ENCODE measurements at places on chromosomes 4 and X.

DNA sequence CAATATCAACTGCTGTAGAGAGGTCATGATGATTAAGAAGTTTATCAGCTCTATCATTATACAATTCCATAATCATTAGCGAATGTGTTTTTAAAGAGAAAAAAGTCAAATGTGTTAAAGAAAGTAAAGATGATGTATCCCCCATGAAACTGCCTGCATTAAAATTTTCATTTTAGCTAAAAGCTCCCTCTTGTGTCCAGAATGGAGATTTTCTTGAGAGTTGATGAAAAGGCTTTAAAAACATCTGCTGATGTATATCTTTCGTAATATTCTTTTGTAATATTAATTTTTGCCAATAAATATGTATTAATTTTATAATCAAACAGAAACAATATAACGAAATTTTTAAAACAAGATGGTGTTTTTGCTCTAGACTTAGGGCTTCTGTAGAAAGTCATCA lies 52.1 kb upstream of the LHFPL1 start:
- DNase-seq, result no peak

- no peak for DNase-seq
Observed at GRCh38 chr4:24850674-24851073, 55.3 kb downstream of the SOD3 start.

DNA sequence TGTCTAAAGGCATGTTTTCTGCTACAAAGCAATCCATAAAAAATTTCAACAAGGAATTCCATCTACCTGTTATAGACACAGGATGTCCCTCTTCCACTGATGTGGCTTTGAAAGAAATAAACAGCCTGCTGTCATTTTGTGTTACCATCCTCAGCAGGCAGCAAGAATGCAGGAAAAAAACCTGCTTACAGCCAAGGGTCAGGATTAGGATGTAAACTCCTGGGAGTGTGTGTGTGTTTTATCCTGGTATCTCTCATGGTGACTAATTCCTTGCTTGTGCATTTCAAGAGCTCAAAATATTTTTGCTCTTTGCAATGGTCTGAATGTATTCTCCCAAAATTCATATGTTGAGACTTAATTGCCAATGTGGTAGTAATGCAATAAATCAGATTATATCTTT lies 28.6 kb upstream of the SFRP2 start:
- no peak for DNase-seq

GRCh38 chr4:98150092-98150761 lies 7.0 kb upstream of the STPG2 start:
- DNase-seq, result no peak

- no peak for DNase-seq
Observed at GRCh38 chr4:98542011-98542410, 116.4 kb downstream of the TSPAN5 start.

DNA sequence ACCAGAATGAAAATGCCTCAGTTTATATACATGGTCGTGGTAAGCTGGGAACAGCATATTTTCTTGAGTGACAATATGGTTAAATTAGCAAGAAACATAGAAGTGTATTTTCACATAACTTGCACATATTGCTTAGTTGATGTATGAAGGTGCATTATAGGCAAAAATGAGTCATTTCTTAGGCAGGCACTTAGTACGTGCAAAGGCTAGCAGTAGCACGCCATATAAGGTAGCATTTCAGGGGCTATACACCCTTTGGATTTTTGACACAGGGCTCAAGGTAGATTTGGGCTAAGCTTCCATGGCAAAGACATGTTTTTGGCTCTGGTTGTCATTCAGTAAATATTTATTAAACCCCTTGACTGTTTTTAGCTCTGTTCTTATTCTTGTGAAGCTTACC lies 33.1 kb downstream of the PCDH7 start:
- no peak for DNase-seq

GRCh38 chr4:152684007-152684406 lies 4.2 kb upstream of the TMEM154 start:
- no peak for DNase-seq

DNA sequence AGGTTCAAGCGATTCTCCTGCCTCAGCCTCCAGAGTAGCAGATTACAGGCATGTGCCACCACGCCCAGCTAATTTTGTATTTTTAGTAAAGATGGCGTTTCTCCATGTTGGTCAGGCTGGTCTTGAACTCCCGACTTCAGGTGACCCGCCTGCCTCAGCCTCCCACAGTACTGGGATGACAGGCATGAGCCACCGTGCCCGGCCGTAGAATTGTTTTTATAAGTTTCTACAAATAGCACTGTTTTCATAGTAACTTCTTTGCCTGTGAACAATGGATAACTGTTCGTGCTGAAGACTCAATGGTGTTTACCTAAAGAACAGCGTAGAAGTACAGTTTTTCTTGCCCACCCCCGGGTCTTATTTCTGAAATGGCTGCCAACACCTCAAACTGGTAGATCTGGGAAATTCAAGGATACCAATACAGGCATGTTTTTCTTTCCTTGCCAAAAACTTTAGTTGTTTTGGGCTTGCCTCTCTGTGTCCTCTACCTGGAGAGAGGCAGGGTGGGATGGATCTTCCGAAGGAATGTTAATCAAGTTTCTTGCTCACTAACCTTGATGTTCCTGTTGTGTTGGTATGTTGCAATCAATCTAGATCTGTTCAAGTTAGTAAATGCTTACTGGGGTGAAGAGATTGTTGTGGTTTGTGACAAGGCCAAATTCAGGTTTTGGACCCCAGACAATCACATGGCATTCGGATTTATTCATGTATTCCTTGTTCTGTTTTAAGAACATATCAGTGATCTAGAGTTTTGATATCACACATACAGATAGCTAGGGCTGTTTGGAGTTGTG lies 2.8 kb upstream of the RUFY3 start:
- no peak for DNase-seq

- no peak for DNase-seq
Observed at GRCh38 chr4:183503497-183504063, 1.3 kb upstream of the ING2 start.

GRCh38 chrX:30822068-30822681 lies 66.9 kb downstream of the TAB3 start:
- no peak for DNase-seq

GRCh38 chr4:30863021-30863420 lies 142.9 kb downstream of the PCDH7 start:
- DNase-seq, result no peak

DNA sequence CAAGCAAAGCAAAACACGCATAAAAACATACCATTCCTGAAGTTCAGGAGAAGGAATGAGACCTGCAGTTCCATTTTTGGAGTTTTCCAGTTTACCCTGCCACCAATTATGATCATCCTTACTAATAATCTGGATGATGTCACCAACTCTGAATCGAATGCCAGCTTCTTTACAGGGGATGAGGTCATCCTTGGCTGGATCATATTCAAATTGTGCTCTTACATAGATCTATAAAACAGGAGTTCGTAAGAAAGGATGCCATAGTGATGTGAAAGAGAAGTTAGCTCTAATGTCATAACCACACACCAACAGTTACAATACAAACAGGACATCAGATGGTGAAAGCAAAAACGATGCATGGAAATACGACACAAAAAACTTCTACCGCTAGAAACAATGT lies 106.5 kb downstream of the NYX start:
- no peak for DNase-seq

DNA sequence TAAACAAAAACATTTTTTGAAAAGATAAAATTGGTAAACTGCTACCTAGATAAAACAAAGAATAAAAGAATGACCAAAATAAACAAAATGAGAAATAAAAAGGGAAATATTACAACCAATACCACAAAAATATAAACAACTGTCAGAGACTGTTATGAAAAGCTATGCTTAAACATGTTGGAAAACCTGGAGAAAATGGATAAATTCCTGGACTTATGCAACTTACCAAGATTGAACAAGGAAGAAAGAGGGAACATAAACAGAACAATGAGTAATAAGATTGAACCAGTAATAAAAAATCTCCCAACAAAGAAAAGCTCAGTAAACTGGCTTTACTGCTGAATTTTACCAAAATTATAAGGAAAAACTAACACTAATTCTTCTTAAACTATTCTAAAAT lies 518.7 kb downstream of the GRXCR1 start:
- DNase-seq, result no peak
